Activated T-cell treated with anti-CD3 and anti-CD28 coated beads, Interleukin-2, amount 50 U/mL, for 24 hours (primary cell): ENCODE measurements at places on chromosomes 4 and X.
A peak's percentile ranks its signal among the peaks of the same experiment; 100 is the strongest.

DNA sequence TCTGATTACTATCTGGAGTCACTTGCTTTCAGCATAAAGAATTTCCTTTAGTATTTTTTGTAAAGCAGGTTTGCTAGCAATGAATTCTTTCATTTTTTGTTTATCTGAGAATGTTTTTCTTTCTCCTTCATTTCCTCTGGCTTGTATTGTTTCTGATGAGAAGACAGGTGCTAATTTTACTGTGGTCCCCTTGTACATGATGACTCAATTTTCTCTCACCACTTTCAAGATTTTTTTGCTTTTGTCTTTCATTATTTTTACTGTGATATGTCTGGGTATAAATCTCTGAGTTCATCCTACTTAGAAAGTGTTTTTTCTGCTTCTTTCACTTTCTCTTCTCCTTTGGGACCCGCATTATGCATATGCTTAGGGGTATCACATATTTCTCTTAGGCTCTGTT lies 62.6 kb downstream of the PKD2 start:
- H3K36me3 ChIP-seq = peaks cover 81% of the 10 kb centered on the region
- peaks cover 3% of the 10 kb centered on the region for H3K4me1 ChIP-seq
- DNase-seq = no peak
- H3K27me3 ChIP-seq = no peaks in the 10 kb centered on the region
- peak overlapping the region; percentile 24 for H3K27ac ChIP-seq

- H3K4me1 ChIP-seq = peaks cover 42% of the 10 kb centered on the region
- H3K27me3 ChIP-seq = peaks cover 95% of the 10 kb centered on the region
- no peak overlapping the region for H3K27ac ChIP-seq
- no peaks in the 10 kb centered on the region for H3K36me3 ChIP-seq
- DNase-seq = peak; percentile 37
These were observed 3.9 kb upstream of the SFRP2 start for GRCh38 chr4:153792618-153793247.

DNA sequence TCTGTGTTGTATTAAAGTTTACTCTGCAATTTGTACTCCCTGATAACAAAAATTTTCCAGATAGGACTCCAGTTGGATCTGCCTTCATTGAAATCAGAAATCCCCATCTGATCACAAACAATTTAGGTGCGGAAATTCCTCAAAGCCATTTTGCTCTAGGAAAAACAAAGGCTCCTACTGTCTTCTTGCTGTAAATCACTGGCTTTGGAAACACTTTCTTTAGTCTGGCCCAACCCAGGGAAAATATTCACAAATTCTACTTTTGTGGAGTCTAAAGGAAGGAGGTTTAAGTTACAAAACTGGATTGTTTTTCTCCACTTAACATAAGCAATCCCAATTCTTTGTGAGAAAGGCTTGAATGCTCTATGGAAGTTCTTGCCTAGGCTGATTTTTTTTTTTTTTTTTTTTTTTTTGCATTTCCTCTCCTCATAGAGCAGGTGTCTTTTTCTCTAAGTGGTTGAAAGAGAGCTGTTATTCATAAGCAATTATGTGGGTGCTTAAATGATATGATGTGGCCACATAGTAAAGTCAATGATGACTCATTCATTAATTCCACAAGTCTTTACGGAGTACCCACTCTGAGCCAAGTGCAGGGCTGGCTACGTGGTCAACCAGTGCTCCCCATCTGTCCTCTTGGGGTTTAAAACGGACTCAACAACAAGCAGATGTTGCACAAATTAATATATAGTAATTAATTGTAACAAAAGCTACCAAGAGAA lies 261.4 kb downstream of the LDB2 start:
- H3K4me1 ChIP-seq = no peaks in the 10 kb centered on the region
- no peak overlapping the region for H3K4me3 ChIP-seq
- H3K36me3 ChIP-seq = no peaks in the 10 kb centered on the region
- DNase-seq = no peak
- H3K27ac ChIP-seq = no peak overlapping the region
- H3K27me3 ChIP-seq = no peaks in the 10 kb centered on the region

- H3K4me1 ChIP-seq = peaks cover 3% of the 10 kb centered on the region
- no peak for DNase-seq
- H3K36me3 ChIP-seq = no peaks in the 10 kb centered on the region
- H3K27me3 ChIP-seq = peaks cover 68% of the 10 kb centered on the region
- no peak overlapping the region for H3K27ac ChIP-seq
These were observed 11.5 kb upstream of the NKX1-1 start for GRCh38 chr4:1417522-1418390.

GRCh38 chrX:44303119-44303518 lies 40.4 kb downstream of the EFHC2 start:
- H3K27ac ChIP-seq = no peak overlapping the region
- H3K4me1 ChIP-seq = no peaks in the 10 kb centered on the region
- H3K36me3 ChIP-seq = no peaks in the 10 kb centered on the region
- no peak for DNase-seq
- H3K4me3 ChIP-seq = no peak overlapping the region

GRCh38 chr4:174255786-174256185 lies 27.7 kb downstream of the FBXO8 start:
- no peak overlapping the region for H3K4me3 ChIP-seq
- no peaks in the 10 kb centered on the region for H3K27me3 ChIP-seq

DNA sequence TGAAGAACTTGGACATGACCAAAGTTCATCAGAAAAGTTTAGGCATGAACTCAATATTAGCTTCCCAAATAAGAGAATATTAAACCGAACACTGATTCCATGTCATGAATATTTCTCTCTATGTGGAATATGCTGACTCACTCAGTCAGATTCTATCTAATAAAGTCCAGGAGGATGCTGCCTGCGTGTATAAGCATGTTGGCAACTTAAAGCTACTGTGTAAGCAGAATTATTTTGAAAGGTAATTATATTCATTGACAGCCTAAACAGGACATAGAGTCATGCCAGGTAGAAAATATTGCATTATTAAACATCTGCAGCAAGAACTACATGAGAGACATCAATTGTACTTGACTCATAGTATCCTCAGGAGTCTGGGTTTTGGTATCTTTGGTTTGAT lies 367.9 kb upstream of the SPOCK3 start:
- no peaks in the 10 kb centered on the region for H3K4me1 ChIP-seq
- H3K36me3 ChIP-seq = no peaks in the 10 kb centered on the region
- no peaks in the 10 kb centered on the region for H3K27me3 ChIP-seq
- H3K4me3 ChIP-seq = no peak overlapping the region
- no peak for DNase-seq
- H3K27ac ChIP-seq = no peak overlapping the region

DNA sequence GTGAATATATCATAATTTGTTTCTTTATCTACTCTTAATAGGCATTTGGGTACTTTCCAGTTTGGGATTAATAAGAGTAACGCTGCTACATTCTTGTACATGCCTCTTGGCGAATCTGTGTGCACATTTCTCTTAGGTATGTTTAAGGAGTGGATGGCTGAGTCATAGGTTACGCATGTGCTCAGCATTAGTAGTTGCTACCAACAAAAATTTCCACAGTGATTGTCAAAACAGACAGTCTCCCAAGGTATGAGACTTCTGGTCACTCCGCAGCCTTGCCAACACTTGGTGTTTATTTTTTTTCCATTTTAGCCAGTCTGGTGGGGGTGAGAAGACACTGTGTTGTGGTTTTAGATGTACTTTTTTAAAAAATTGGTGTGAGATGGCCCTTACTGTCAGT lies 44.6 kb downstream of the FGFBP1 start:
- no peaks in the 10 kb centered on the region for H3K36me3 ChIP-seq
- H3K27ac ChIP-seq = no peak overlapping the region
- no peak overlapping the region for H3K4me3 ChIP-seq
- H3K27me3 ChIP-seq = peaks cover 39% of the 10 kb centered on the region
- H3K4me1 ChIP-seq = no peaks in the 10 kb centered on the region

GRCh38 chr4:185344743-185345538 lies 50.8 kb downstream of the LRP2BP start:
- H3K4me1 ChIP-seq = peaks cover 44% of the 10 kb centered on the region
- no peaks in the 10 kb centered on the region for H3K27me3 ChIP-seq
- H3K27ac ChIP-seq = peak overlapping the region; percentile 91
- peaks cover 65% of the 10 kb centered on the region for H3K36me3 ChIP-seq

DNA sequence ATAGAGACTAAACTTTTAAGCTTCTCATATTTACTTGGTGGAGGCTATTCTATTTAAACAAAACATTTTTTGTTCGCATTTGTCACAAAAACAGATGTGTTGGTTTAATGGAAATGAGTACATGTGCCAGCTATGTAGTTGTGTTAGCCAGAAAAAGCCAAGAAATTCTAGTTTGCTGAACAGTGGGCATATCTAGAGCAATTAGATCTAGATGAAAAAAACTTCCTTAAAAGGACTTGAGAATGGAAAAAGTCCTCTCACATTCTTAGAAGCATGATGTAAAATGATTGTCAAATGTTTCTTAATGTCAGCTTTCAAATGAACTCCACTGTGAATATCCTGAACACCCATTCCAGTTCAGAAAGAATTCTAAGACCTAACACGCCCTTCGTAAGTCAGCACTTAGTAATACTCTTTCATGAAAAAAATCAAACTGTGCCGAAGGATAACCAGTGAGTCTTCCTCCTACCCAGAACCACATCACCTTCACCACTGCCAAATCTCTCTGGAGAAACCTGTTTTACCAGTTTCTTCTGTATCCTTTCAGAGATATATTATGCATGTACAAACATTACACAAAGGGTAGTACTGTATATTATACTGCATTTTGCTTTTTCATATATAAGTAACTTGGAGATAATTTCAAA lies 28.2 kb downstream of the PHKA1 start:
- H3K4me3 ChIP-seq = no peak overlapping the region
- peaks cover 27% of the 10 kb centered on the region for H3K27me3 ChIP-seq
- peaks cover 2% of the 10 kb centered on the region for H3K4me1 ChIP-seq
- H3K27ac ChIP-seq = no peak overlapping the region
- DNase-seq = no peak
- peaks cover 1% of the 10 kb centered on the region for H3K36me3 ChIP-seq

DNA sequence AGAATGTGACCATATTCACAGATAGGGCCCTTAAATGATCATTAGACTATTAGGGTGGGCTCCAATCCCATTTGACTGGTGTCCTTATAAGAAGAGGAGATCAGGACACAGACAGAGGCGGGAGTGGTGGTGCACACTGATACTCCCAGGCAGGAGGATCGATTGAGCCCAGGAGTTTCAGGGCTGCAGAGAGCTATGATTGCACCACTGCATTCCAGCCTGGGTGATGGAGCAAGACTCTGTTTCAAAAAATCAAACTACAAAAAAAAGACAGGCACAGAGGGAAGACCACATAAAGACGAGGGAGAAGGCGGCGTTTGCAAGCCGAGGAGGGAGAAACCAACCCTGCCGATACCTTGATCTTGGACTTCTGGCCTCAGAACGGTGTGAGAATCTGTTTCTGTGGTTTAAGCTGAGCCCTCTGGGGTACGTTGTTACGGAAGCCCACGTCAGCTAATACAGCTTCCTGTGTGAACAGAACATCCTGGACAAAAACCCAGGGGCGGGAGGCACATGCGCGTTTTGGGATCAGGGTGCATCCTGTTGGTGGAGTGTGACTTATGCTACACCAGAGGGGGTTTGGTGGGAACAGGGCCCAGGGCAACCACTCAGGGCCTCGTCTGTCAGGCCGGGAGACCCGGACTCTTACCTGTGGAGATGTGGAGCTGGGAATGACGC lies 211.8 kb upstream of the PSAPL1 start:
- H3K36me3 ChIP-seq = no peaks in the 10 kb centered on the region
- H3K4me1 ChIP-seq = peaks cover 26% of the 10 kb centered on the region
- peaks cover 9% of the 10 kb centered on the region for H3K27me3 ChIP-seq
- H3K4me3 ChIP-seq = no peak overlapping the region

DNA sequence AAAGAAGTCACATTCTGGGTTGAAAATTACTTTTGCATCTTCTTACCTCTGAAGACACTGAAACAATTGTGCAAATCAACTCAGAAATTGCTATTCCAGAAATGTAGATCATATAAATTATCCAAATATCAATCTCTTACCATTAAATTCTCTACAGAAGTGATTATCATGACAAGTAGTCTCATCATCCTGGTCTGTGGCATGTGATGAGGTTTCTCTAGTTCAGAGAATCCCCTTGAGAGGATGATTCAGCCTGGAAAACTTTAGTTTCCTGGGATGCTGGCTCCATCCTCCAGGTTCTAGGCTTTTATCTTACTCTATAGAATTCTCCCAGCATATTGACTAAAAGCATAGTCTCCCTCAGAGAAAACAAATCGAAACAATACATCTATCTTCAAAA lies 76.2 kb upstream of the S100G start:
- peaks cover 2% of the 10 kb centered on the region for H3K4me1 ChIP-seq
- no peaks in the 10 kb centered on the region for H3K36me3 ChIP-seq
- peaks cover 27% of the 10 kb centered on the region for H3K27me3 ChIP-seq
- H3K4me3 ChIP-seq = no peak overlapping the region
- no peak overlapping the region for H3K27ac ChIP-seq

DNA sequence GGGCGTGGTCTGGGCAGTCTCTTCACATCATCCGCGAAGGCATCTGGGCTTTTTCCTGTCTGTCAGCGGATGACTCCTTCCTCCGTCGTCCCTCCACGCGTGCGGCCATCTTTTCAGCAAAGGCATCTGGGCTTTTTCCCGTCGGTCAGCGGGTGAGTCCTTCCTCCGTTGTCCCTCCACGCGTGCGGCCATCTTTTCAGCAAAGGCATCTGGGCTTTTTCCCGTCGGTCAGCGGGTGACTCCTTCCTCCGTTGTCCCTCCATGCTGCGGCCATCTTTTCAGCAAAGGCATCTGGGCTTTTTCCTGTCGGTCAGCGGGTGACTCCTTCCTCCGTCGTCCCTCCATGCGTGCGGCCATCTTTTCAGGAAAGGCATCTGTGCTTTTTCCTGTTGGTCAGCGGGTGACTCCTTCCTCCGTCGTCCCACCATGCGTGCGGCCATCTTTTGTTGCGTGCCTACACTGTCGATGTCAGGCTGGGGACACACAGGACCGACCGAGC lies 12.3 kb upstream of the TMEM271 start:
- no peak overlapping the region for H3K27ac ChIP-seq
- H3K27me3 ChIP-seq = peaks cover 63% of the 10 kb centered on the region
- no peaks in the 10 kb centered on the region for H3K4me1 ChIP-seq

GRCh38 chrX:133401536-133401935 lies 13.8 kb downstream of the GPC4 start:
- no peak for DNase-seq
- no peak overlapping the region for H3K27ac ChIP-seq
- H3K4me3 ChIP-seq = no peak overlapping the region
- no peaks in the 10 kb centered on the region for H3K36me3 ChIP-seq
- H3K27me3 ChIP-seq = peaks cover 17% of the 10 kb centered on the region

DNA sequence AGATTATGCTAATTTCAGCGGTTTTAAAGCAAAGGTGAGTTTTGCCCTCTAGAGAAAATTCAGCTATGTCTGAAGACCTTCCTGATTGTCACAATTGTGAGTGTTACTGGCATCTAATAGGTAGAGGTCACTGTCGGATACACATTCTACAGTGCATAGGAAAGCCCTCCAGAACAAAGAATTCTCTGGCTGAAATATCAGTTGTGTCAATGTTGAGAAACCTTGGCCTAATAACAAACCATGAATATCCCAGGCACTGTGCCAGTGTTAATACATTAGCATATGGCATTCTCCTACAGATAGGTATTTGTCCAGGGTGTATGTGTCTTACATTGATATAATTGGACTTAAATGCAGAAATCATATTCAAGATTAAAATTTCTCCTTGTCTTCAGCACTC lies 294.3 kb downstream of the FSTL5 start:
- no peaks in the 10 kb centered on the region for H3K36me3 ChIP-seq
- no peak overlapping the region for H3K27ac ChIP-seq
- DNase-seq = no peak
- no peaks in the 10 kb centered on the region for H3K27me3 ChIP-seq
- H3K4me3 ChIP-seq = no peak overlapping the region

- H3K27ac ChIP-seq = peak overlapping the region; percentile 83
- DNase-seq = no peak
- H3K36me3 ChIP-seq = peaks cover 9% of the 10 kb centered on the region
These were observed 19.7 kb downstream of the GPRIN3 start for GRCh38 chr4:89287945-89288344.

- peaks cover 86% of the 10 kb centered on the region for H3K27me3 ChIP-seq
- no peak overlapping the region for H3K4me3 ChIP-seq
- H3K4me1 ChIP-seq = peaks cover 11% of the 10 kb centered on the region
- H3K27ac ChIP-seq = no peak overlapping the region
- no peaks in the 10 kb centered on the region for H3K36me3 ChIP-seq
These were observed 17.8 kb downstream of the NKX6-1 start for GRCh38 chr4:84481077-84481859.
